Esophagus muscularis mucosa (tissue), 4 donors: ENCODE measurements at places on chromosomes 7 and 10. TPM values are rescaled to one million over a fixed set of nuclear protein-coding genes. Genes with fewer than 3 reads are reported as not detected.
A peak's percentile ranks its signal among the peaks of the same experiment; 100 is the strongest.

GRCh38 chr7:104362756-104363155 lies 34.4 kb downstream of the LHFPL3 start:
- H3K36me3 ChIP-seq: no peaks in the 10 kb centered on the region
- H3K4me3 ChIP-seq: no peak overlapping the region
- H3K27ac ChIP-seq: no peak overlapping the region
- H3K4me1 ChIP-seq: no peaks in the 10 kb centered on the region
- no peak for DNase-seq

DNA sequence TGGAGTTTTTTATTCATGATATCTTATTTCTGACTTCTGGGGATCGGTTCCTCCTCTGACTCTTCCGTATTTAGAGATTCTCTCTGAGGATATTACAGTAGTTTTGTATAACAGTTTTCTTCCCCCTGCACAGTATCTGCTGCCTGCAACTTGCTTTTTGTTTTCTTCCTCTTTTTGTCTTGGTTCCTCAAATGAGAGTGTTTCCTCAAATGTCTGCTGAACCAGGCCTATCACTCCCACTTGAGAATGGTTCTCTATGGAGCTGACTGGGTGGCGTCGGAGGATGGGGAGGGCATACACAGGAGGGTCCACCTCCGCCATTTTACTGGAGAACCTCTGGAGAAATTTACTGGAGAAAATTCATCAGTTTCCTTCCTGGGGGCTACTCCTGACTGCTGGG lies 27.7 kb downstream of the ARHGAP22 start:
- H3K27ac ChIP-seq: no peak overlapping the region
- no peaks in the 10 kb centered on the region for H3K27me3 ChIP-seq
- peaks cover 4% of the 10 kb centered on the region for H3K4me1 ChIP-seq
- H3K36me3 ChIP-seq: no peaks in the 10 kb centered on the region
- H3K4me3 ChIP-seq: no peak overlapping the region

GRCh38 chr7:46603780-46604179 lies 682.7 kb upstream of the IGFBP3 start:
- H3K36me3 ChIP-seq: no peaks in the 10 kb centered on the region
- DNase-seq: peak; percentile 98
- H3K27me3 ChIP-seq: no peaks in the 10 kb centered on the region
- H3K27ac ChIP-seq: peak overlapping the region; percentile 83
- H3K4me3 ChIP-seq: no peak overlapping the region

GRCh38 chr10:70090951-70091350 lies 38.3 kb downstream of the MACROH2A2 start:
- H3K4me3 ChIP-seq: no peak overlapping the region
- no peak for DNase-seq
- H3K36me3 ChIP-seq: peaks cover 31% of the 10 kb centered on the region
- H3K27ac ChIP-seq: no peak overlapping the region
- H3K27me3 ChIP-seq: no peaks in the 10 kb centered on the region
- no peaks in the 10 kb centered on the region for H3K4me1 ChIP-seq

GRCh38 chr7:128121711-128122530 lies 90.7 kb upstream of the LRRC4 start:
- no peaks in the 10 kb centered on the region for H3K4me1 ChIP-seq
- DNase-seq: peak; percentile 81
- no peak overlapping the region for H3K4me3 ChIP-seq
- H3K27ac ChIP-seq: no peak overlapping the region
- H3K27me3 ChIP-seq: no peaks in the 10 kb centered on the region

- H3K4me3 ChIP-seq: no peak overlapping the region
- DNase-seq: no peak
- H3K27ac ChIP-seq: no peak overlapping the region
- no peaks in the 10 kb centered on the region for H3K36me3 ChIP-seq
- H3K27me3 ChIP-seq: no peaks in the 10 kb centered on the region
Measured at GRCh38 chr7:105952917-105953595, 10.0 kb upstream of the CDHR3 start.

GRCh38 chr10:71429929-71430328 lies 33.2 kb downstream of the CDH23 start:
- DNase-seq: no peak
- no peaks in the 10 kb centered on the region for H3K36me3 ChIP-seq
- H3K4me3 ChIP-seq: no peak overlapping the region
- peaks cover 20% of the 10 kb centered on the region for H3K4me1 ChIP-seq
- no peak overlapping the region for H3K27ac ChIP-seq

- peak; percentile 97 for DNase-seq
- no peaks in the 10 kb centered on the region for H3K36me3 ChIP-seq
- peak overlapping the region; percentile 97 for H3K4me3 ChIP-seq
- no peaks in the 10 kb centered on the region for H3K27me3 ChIP-seq
- peaks cover 38% of the 10 kb centered on the region for H3K4me1 ChIP-seq
Measured at GRCh38 chr7:35799846-35800717, 775 bp upstream of the SEPTIN7 start.

DNA sequence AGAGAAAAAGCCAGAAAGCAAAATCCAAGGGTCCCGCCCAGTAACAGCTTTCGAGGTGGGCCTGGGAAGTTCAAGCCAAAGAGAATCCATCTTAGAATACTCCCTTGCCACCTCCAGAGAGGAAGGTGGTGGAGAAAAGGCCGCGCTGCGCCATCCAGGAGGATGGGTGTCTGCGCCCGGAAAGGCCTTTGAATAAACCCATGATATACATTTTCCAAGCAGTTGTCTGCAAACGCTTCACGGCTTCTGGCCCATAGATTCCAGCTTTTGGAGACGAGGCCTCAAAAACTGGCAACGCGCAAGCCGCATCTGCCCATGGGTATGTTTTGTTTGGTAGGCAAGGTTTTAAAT lies 17.8 kb downstream of the RGS10 start:
- no peaks in the 10 kb centered on the region for H3K27me3 ChIP-seq
- H3K4me3 ChIP-seq: no peak overlapping the region
- no peak for DNase-seq
- no peaks in the 10 kb centered on the region for H3K36me3 ChIP-seq

GRCh38 chr7:114047889-114048288 lies 129.1 kb upstream of the PPP1R3A start:
- no peak overlapping the region for H3K27ac ChIP-seq
- peaks cover 5% of the 10 kb centered on the region for H3K4me1 ChIP-seq
- H3K4me3 ChIP-seq: peak overlapping the region; percentile 25

GRCh38 chr10:30437031-30437841 lies 3.3 kb downstream of the MAP3K8 start:
- H3K4me3 ChIP-seq: peak overlapping the region; percentile 82
- H3K4me1 ChIP-seq: peaks cover 75% of the 10 kb centered on the region
- peaks cover 21% of the 10 kb centered on the region for H3K36me3 ChIP-seq
- H3K27me3 ChIP-seq: no peaks in the 10 kb centered on the region

DNA sequence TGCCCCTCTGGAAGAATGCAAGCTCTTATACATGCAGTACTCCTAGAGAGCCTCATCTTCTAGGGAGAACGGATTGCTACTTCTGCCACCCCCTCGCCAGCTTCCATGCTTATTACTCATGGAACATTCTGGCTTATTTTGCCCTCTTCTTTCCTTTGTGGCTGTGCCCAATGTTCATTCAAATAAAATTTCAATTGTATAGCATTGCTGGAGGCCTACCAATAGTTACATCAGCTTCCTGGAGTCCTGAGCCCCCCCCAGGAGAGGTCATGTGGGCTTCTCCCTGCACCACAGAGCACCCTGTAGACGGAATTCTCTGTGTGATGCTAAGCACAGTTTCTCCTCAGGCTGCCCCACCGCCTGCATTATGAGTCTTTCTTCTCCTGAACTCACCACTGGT lies 1094.0 kb downstream of the KCNMA1 start:
- no peak for DNase-seq
- H3K4me1 ChIP-seq: peaks cover 3% of the 10 kb centered on the region
- no peaks in the 10 kb centered on the region for H3K27me3 ChIP-seq
- no peak overlapping the region for H3K27ac ChIP-seq

GRCh38 chr10:106023329-106023728 lies 1141.2 kb downstream of the SORCS1 start:
- no peak overlapping the region for H3K27ac ChIP-seq
- no peak overlapping the region for H3K4me3 ChIP-seq
- H3K36me3 ChIP-seq: no peaks in the 10 kb centered on the region
- DNase-seq: no peak

GRCh38 chr10:12667052-12667451 lies 317.7 kb downstream of the CAMK1D start:
- H3K27me3 ChIP-seq: no peaks in the 10 kb centered on the region
- no peak overlapping the region for H3K4me3 ChIP-seq
- H3K27ac ChIP-seq: no peak overlapping the region
- no peak for DNase-seq
- no peaks in the 10 kb centered on the region for H3K4me1 ChIP-seq

GRCh38 chr7:130114776-130115175 lies 44.4 kb downstream of the KLHDC10 start:
- H3K4me3 ChIP-seq: no peak overlapping the region
- no peak overlapping the region for H3K27ac ChIP-seq
- no peaks in the 10 kb centered on the region for H3K27me3 ChIP-seq
- no peaks in the 10 kb centered on the region for H3K4me1 ChIP-seq

The OR2A5 gene
- total RNA-seq: not detected

The RAMP3 gene
- total RNA-seq: 104 TPM

The COBL gene
- 44.0 TPM for total RNA-seq

The FRAT1 gene
- total RNA-seq: 10.3 TPM

The HOXA2 gene
- 3.3 TPM for total RNA-seq

The IFIT1B gene
- not detected for total RNA-seq

The FEZF1 gene
- not detected for total RNA-seq

The PNLIPRP1 gene
- not detected for total RNA-seq

The FOXI2 gene
- 0.17 TPM for total RNA-seq

The CCDC3 gene
- 45.4 TPM for total RNA-seq

The LLCFC1 gene
- total RNA-seq: not detected

The SPAM1 gene
- total RNA-seq: not detected

The LRRD1 gene
- not detected for total RNA-seq
